ENCODE measurements at places on chromosomes 7 and 10.
A peak's percentile ranks its signal among the peaks of the same experiment; 100 is the strongest.

DNA sequence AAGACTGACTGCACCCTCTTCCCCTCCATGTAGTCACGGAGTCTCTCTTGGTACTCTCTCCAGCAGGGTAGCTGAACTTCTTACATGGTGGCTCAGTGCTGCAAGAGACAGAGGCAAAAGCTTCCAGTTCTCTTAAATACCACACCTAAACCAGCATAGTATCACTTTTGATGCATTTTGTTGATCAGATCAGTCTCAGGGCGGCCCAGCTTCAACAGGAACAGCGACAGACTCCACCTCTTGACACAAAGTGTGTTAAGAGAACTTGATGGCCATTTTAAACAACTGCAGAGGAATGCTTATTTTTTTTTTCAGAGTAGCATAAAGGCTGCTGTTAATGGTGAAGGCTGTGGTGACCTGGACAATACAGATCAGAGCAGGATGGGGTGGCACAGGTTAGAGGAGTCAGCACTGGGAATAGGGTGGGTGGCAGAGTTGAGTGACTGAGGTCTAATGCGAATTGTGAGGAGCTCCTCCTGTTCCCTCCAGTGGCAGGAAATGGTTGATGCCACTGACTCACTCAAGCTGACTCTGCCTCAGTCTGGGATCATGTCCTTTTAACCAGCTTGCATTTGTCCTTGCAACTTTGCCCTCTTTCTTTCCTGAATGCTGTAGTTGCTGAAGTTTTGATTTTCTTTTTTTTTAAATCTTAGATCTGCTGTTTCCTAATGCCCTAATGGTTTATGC is 17.3 kb downstream of the MGAM start:
- no peak for ATAC-seq

DNA sequence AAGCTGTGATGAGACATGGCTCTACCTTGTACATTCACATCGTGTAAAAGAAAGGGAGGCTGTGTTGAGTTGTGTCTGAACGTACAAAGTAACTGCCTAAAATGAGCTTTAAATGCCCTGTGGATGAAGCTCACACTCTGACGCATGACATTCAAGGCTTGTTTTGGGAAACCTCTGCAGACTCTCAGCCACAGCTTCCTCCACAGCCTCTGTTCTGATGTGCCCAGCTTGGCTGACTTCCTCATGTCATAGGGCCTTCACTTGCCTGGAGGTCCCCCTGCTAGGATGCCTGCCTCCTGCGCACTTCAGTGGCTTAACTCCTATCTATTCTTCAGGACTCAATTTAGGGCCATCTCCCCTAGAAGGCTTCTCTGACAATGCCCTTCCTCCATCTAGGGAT is 230.0 kb upstream of the HABP2 start:
- peak; percentile 52 for ATAC-seq

DNA sequence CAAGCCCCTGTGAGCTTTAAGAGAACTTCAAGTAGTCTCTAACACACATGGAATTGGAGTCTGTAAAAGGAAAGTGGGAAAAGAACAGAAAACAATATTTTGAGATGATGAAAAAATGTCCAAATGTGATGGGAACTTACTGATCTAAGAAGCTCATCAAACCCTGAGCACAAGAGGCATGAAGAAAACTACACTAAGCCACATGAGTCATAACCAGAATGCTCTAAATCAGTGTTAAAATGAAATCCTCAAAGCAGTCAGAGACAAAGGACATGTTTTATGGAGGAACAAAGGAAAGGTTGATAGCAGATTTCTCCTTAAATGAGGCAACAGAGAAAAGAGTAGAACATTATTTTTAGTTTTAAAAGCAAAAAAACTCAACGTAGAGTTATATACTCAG is 37.2 kb downstream of the ZNF33A start:
- no peak for ATAC-seq

DNA sequence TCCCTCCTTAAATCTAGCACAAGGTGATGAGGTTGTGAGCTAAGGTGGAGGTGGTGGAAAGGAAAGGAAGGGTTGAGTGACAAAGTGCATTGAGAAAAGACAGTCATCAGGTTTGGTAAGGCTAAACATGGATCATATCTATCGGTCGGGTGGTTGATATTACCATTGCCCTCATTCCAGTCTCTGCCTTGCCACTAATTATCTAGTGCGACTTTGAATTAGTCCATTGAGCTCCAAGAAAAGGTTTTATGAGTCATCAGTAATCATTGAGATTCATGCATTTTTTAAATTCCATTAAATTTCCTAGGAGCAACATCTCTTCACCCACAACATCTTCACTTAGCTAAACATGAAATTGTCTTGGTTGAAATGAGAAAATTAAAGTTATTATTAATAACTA is 68.9 kb upstream of the FRMD4A start:
- ATAC-seq, result no peak

DNA sequence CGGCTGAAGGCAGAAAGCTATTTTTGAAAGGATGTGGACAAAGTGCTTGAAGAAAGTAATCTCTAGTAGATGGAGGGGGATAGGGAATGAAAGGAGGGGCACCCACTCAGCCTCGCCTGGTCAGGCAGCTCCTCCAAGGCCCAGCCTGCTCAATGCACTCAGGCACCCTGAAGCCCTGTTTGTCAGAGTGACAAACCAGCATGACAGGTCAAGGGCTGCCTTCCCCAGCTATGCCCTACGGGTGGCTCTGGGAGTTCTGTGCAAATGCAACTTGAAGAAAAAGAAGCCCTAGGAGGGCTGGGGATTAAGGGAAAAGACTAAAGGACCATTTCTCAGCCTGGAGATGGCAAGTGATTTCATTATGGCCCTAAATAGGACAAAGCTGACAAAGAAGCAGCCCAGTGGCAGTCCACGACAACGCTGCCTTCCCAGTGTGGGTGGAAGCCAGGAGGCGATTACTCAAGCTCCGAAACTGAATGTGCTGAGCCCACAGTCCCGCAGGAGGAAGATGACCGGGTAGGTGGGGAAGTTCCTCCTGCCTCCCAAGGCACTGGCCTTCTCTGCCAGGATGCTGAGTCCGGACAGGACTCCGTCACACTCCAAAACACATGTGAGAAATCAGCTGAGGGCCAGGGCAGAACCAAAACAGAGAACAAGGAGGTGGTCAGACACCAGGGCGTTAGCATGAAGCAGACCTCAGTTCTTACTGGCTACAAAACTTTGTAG is 16.3 kb downstream of the LIPA start:
- peak; percentile 84 for ATAC-seq

- no peak for ATAC-seq
Observed at GRCh38 chr7:89606511-89606910, 547.8 kb upstream of the STEAP1 start.

GRCh38 chr10:133154996-133155778 is 4.8 kb upstream of the KNDC1 start:
- ATAC-seq, result no peak

- ATAC-seq, result no peak
Observed at GRCh38 chr7:38872202-38872601, 36.8 kb downstream of the VPS41 start.

GRCh38 chr10:2985729-2986232 is 81.6 kb upstream of the PFKP start:
- ATAC-seq, result no peak

- ATAC-seq, result no peak
Observed at GRCh38 chr10:87072449-87072848, 22.2 kb downstream of the GLUD1 start.

DNA sequence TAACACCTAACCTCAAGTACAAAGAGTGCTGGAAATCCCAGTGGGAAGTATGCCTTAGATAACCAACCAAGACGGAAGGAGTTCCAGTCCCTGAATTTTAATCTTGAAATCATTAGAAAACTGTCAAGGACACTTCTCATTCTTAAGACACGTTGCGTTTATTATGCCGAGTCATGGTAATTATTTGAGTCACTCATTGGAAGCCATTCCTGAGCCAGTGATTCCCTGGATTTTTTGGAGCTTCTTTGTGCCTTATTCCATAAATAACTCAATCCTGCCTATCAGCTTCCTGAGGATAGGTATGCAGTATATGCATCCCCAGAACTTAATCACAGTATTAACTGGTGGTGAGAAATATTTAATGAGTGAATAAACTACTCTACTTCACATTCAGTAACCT is 77.4 kb downstream of the PPP1R17 start:
- ATAC-seq, result no peak
